ENCODE measurements at places on chromosomes 11 and 22. TPM values are rescaled to one million over a fixed set of nuclear protein-coding genes. Genes with fewer than 3 reads are reported as not detected.

DSCAML1 gene
- not detected for total RNA-seq

ZNRF3 gene
- total RNA-seq: 12.2 TPM

DNA sequence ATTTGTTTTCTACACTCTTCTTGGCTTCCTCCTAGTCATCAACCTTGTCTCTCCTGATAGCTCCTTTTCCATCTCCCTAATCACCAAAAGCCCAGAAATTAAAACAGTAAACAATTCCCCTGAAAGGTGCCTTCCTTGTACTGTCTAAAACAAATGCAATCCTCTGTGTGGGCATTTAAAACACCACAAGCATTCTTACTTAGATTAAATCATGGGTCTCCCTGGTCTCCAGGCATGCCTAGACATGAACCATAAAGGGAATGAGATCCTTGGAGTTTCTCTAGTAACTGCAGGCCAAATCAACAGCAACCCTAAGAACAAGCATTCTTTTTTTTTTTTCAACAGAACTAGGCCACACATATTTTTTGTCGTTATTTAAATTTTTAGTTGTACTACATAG, 1.9 kb downstream of the BTG4 start:
- H3K27me3 ChIP-seq: no peaks in the 10 kb centered on the region
- no peak overlapping the region for H3K27ac ChIP-seq
- H3K36me3 ChIP-seq: no peaks in the 10 kb centered on the region
- DNase-seq: no peak

GRCh38 chr22:50011447-50012210, 936 bp downstream of the IL17REL start:
- DNase-seq: no peak
- H3K4me1 ChIP-seq: peaks cover 4% of the 10 kb centered on the region
- H3K27me3 ChIP-seq: no peaks in the 10 kb centered on the region
- H3K4me3 ChIP-seq: no peak overlapping the region

GRCh38 chr11:82906236-82906635, 4.7 kb downstream of the DDIAS start:
- peak; percentile 15 for DNase-seq
- peaks cover 2% of the 10 kb centered on the region for H3K36me3 ChIP-seq
- no peak overlapping the region for H3K4me3 ChIP-seq

Data from HCT116 (cell line).